ENCODE measurements at places on chromosomes 7 and 10.

DNA sequence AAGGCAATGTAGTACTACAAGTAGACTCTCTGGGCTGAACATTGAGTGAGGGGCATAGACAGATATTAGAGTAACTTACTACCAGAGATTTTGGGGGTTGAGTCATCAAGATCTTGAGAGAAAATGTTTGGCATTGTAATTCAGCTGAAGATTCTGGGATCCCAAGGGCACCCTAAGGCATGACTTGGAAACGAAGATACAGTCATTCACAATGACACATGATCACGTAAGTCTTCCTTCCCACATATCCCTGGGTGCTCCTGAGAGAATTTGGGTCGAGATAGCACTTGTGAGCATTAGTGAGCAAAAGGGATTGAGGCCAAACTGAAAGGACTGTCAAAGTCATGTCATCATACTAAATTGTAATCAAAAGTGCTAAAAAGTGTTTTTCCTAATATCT is 192.5 kb upstream of the PCLO start:
- DNase-seq: no peak

- DNase-seq: peak; percentile 62
These were observed at the start of gene ANKRD2 for GRCh38 chr10:97572214-97572989. Gene ANKRD2, plus strand, starts transcription at chr10:97572779. Its CDS starts 10 bp downstream, at chr10:97572789.

DNA sequence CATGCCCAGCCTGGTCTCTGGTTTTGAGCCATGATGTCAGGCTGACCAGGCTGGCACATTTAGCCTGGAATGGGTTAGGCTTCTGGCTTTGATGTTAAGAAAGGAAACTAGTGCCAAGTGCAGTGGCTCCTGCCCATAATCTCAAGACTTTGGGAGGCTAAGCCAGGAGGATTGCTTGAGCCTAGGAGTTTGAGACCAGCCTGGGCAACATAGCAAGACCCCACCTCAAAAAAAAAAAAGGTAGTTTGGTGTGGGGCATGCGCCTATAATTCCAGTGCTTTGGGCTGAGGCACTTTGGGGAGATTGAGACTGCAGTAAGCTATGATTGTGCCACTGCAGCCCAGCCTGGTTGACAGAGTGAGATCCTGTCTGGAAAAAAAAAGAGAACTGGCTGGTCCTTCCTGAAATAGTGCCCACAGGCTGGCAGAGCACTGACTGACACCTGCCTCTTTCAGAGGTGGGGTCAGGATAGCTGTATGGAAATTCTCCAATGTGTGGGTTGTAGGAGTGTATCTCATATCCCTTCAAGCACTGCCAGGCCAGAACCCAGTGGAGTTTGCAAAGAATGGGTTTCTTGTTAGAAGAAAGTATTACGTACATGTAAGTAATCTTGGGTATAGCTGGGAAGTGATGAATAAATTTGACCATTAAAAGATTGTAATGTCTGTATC is 61.3 kb downstream of the KAT6B start:
- DNase-seq: no peak

DNA sequence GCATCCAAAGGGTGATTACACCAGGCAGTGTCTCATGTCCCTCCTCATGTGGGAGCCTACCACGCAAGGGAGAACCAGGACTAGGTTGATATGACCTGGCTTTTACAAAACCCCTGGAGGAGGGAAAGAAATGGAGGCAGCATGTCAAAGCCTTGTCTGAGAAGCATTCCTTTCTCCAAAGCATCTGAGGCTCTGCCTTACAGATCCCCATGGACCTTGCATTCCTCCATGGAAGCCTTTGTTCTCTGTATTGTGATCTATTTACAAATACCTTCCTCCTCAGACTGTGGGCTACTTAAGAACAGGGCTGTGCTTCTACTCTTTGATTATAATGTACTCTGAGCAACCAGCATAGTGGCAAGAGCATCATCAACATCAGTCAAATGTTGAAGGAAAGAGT is 197.0 kb downstream of the PLXNA4 start:
- DNase-seq: no peak

DNA sequence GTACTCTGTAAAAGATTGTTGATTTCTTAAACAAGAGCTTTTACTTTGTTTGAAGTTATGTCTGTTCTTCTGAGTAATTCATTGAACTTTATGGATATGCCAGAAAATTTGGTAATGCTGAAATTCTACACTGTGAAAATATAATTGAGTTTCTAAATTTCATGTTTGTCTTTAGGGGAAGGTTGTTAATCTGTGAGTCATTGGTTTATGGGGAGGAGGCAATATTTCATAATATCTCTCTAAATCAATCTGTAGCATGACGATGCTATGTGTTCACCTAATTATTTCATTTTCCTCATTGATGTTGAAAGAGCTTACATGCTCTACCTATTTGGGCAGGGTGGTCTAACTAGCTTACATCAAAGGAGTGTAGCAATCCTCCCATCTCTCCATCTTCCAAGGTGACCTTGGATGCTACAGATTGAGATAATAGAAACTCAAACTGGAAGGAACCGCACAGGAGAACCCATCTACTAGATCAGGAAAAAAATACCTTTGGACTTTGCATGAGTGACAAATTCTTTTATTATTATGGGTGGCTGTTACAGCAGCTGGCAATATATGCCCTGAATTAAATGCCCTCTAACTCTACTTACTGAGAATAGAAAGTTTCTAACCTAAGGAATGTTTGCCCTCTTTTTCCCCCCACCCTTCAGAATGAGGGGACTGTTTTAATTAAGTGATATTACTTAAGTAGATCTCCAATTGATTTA is 8.4 kb upstream of the SNX13 start:
- DNase-seq: no peak

All from mucosa of descending colon (tissue), 3 donors.